ENCODE measurements at places on chromosomes 1 and 21.

- no peak for DNase-seq
Observed at GRCh38 chr1:180230416-180230790, 339 bp downstream of the LHX4 start.

GRCh38 chr21:29149808-29150425 lies 19.5 kb downstream of the MAP3K7CL start:
- peak; percentile 35 for DNase-seq

- DNase-seq: no peak
Observed at GRCh38 chr1:184803180-184803492, 48.5 kb upstream of the EDEM3 start.

GRCh38 chr1:18534810-18535205 lies 54.1 kb downstream of the KLHDC7A start:
- DNase-seq: no peak

DNA sequence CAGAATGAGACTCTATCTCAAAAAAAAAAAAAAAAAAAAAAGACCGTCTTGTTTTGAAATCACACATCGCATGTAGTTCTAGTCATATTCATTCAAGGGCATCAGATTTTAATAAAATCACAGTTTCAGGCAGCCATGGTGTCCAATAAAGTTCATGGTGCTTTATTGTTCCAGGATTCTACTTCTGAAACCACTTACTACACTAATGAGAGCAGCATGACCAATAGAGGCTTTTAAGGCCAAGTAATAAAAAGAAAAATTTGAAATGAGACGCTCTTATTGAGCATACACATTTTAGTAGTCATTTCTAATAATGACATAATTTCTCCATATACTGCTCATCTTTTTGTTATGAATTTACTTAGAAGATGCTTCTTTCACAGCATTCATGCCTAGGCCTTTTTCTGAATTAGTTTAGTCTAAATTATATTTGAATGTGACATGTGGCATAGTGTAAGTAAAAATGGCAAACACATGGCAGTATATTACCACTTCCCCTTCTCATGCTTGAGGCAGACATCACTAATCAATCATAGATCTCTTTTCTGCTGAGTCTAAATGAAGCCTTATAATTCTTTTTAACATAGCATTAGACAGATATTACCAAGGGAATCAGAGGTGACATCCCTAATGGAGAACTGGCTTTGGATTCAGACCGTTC lies 18.5 kb downstream of the NTMT2 start:
- no peak for DNase-seq

- peak; percentile 99 for DNase-seq
Observed at GRCh38 chr1:64133036-64133435, 70.4 kb upstream of the UBE2U start.

DNA sequence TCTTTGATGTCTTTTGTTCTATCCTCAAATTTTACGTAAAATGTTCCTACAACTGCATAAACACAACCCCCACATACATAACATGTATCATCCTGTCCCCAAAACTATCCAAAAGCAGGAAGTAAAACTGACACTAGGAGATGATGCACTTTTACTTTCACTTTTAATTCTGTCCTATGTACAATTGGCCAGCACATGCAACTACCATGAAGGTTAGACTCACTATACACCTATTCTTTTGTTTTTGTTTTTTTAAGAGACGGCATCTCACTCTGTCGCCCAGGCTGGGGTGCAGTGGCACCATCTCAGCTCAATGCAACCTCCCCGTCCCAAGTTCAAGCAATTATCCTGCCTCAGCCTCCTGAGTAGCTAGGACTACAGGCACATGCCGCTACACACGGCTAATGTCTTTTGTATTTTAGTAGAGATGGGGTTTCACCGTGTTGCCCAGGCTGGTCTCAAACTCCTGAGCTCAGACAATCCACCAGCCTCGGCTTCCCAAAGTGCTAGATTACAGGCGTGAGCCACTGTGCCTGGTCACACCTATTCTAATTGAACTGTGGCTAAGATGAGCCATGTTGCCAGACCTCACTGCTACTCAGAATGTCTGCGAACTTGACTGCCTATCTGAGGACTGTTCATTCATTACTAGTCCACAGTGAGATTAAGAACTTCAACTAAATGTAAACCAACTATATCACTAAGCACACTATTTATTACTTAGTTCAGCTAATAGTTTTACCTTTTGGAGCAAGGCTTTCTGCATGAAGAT lies 48.0 kb downstream of the TOR3A start:
- DNase-seq: peak; percentile 61

- no peak for DNase-seq
Observed at GRCh38 chr1:31745946-31746670, 18.0 kb downstream of the ADGRB2 start.

GRCh38 chr1:222138095-222138494 lies 396.2 kb upstream of the DUSP10 start:
- no peak for DNase-seq

GRCh38 chr1:44723496-44724295 lies 7.3 kb downstream of the RNU5D-1 start:
- DNase-seq: no peak

GRCh38 chr1:5670590-5671350 lies 321.5 kb downstream of the NPHP4 start:
- DNase-seq: no peak

DNA sequence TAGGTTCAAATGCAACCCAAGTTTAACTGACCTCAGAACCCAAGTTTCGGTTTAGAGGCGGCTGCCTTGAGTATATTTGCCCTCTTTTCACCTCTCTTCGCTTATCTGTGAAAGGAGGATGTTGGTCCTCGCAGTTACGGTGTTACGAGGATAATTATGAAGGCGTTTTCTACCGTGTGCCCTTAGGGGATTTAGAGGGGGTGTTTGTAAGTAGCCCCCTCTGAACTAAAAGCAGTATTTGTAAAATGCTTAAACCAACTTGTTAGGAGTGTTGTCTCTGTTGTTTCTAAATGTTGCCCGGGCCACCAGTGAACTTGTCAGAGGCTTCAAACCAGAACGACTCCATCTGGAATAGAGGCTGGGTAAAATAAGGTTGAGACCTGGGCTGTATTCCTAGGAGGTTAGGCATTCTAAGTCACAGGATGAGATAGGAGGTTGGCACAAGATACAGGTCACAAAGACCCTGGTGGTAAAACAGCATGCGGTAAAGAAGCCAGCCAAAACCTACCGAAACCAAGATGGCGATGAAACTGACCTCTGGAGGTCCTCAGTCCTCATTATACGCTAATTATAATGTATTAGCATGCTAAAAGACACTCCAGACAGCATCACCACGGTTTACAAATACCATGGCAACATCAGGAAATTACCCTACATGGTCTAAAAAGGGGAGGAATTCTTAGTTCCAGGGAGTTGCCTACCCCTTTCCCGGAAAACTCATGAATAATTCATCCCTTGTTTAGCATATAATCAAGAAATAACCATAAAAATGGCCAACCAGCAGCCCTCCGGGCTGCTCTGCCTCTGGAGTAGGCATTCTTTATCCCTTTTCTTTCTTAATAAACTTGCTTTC lies 1.0 kb upstream of the PSRC1 start:
- DNase-seq: no peak

GRCh38 chr1:53076721-53077598 lies 14.9 kb downstream of the PODN start:
- DNase-seq: no peak

- no peak for DNase-seq
Observed at GRCh38 chr1:27520651-27521050, 30.7 kb upstream of the WASF2 start.

DNA sequence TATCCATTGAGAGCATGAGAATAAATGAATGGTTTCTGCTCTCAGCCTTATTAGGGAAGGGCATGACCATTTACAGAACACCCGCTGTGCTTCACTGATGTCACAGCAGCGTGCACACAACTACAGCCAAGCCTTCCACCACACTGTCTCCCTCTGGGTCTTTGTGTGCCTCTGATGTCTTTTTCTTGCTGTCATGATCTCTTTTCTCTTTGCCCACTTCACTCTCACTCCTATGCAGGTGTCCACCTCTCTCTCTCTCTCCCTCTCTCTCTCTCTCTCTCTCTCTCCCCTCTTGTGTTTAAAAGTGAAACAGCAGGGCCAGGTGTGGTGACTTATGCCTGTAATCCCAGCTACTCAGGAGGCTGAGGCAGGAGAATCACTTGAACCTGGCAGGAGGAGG lies 232.5 kb upstream of the JUN start:
- DNase-seq: peak; percentile 65

DNA sequence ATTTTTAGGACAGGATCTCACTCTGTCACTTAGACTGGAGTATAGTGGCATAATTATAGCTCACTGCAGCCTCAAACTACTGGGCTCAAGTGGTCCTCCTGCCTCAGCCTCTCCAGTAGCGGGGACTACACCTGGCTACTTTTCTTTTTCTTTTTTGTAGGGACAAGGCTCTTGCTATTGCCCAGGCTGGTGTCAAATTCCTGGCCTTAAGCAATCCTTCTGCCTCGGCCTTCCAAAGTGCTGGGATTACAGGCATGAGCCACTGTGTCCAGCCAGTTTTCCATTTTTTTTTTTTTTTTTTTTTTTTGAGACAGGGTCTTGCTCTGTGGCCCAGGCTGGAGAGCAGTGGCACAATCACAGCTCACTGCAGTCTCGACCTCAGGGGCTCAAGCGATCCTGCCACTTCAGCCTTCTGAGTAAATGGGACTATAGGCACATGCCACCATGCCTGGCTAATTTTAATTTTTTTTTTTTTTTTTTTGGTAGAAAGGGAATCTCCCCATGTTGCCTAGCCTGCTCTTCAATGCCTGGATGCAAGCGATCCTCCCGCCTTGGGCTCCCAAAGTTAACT lies 20.6 kb upstream of the CEP85 start:
- no peak for DNase-seq

GRCh38 chr1:171081314-171081753 lies 9.4 kb upstream of the FMO3 start:
- peak; percentile 31 for DNase-seq

GRCh38 chr21:32770871-32771523 lies 558 bp downstream of the PAXBP1 start:
- peak; percentile 61 for DNase-seq

GRCh38 chr1:167135281-167135840 lies 41.5 kb downstream of the STYXL2 start:
- DNase-seq: no peak

DNA sequence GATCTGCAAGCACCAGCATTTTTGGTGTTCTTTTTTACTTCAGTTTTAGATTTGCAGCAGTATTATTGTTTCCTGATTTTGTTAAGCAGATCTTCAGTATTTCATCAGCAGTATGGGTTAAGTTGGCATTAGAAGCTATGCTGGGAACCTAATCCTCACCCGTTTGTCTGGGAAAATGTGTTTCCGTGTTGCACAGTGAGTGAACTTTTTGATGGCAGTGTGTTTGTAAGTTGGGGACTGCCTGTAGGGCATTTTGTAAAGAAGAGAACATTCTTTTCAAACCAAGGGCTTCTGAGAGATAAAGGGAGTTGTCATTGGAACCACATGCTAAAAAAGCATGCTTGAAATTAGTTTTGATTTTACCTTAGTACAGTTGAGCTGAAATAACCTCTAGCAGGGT lies 35.9 kb downstream of the UCK2 start:
- DNase-seq: no peak

DNA sequence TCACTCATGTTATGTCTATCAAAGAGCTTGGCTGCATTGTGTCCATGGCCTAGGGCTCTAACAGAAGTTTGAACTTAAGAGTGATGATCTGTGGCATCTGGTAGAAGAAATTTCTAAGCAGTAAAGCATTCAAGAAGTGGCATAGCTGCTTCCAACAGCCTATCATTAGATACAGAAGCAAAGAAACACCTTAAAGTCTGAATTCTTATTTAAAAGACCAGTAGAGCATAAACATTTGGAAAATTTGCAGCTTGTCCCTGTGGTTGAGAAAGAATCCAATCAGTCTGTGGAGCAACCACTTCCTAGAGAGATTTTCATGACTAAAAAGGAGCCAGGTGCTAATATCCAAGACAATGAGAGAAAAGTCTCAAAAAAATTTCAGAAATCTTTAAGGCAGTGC lies 165.5 kb downstream of the SNX7 start:
- no peak for DNase-seq

DNA sequence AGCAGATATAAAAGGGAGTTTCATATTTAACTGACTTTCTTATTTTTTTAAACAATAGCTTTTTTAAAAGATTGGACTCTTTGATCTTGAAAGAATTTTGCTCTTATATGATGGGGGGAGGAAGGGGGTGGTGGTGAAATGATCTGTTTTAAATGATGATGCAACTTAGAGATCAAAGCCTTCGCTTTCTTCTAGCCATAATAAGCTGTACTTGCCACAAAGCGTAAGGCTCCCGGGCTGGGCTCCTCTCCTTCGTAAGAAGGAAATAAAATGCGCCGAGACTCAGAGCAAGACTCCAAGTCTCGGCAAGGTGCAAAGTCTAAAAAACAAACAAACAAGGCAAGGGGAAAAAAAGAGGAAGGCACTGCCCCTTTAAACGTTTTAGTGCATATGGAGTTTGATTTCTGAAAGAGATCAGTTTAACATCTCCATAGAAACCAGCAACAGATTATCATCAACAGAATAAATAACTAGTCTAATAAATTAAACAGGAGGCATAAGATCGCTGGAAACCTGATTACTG lies 3.3 kb downstream of the CASZ1 start:
- DNase-seq: peak; percentile 38

DNA sequence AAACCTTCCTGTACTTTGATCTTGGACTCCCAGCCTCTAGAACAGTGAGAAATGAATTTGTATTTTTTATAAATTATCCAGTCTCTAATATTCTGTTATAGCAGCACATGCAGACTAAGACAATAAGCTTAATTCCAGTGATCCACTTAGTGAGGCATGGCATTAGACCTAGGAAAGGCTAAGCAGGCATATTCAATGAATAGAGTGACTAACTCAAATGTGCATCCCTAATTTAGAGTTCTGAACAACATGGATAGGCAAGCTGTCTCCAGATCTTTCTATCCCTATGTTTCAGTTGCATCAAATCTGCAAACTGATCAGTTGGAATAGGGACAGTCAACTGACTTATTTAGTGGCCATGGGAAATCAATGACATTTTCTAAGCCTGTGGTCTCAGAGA lies 4.3 kb upstream of the ERICH3 start:
- DNase-seq: no peak

GRCh38 chr21:46125846-46126301 lies 28.0 kb downstream of the COL6A2 start:
- DNase-seq: no peak

DNA sequence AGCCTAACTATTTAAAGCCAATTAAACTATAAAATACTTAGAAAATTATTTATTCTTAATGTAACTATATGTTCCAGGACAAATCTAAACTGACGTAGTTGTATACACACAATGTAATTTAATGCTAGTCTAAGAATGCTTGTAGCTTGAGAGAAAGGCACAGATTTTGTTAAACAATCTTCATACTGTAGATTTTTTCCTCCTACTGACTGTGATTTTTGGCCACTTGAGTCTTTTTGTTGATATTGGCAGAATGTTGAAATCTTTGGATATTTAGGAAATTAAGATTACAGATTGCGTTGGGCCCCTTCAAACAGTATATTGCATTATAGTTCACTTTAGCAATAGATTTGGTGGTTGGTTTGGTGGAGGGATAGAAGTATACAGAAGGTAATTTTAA lies 40.5 kb downstream of the ATF3 start:
- no peak for DNase-seq

GRCh38 chr1:221687836-221688487 lies 53.9 kb downstream of the DUSP10 start:
- no peak for DNase-seq

Measured in kidney tubule cell (primary cell).